ENCODE measurements at places on chromosomes 16 and 17. TPM values are rescaled to one million over a fixed set of nuclear protein-coding genes. Genes with fewer than 3 reads are reported as not detected.

DNA sequence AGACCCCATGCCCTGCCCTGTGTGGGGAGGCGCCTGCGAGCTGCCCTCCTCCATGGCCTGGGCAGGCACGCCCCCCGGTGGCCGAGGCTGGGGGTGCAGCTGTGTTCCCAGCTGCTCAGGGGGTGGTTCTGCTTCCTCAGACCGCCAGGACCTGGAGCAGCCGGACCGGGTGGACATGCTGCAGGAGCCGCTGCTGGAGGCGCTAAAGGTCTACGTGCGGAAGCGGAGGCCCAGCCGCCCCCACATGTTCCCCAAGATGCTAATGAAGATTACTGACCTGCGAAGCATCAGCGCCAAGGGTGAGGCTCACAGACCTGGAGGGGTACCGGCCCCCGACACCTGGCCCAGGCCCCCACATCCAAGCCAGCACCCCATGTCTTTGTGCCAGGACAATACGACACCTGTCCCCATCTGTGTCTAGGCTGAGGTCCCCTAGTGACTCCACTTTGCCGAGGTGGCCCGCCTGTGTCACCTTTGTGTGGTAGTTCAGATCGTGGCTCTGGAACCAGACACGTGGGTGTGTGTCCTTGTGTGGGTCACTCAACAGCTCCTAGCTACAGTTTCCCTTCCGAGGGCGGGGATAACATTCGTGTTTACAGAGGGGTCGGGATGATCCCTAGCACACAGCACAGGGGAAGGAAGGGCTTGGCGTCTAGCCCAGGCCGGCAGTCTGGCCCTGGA, 9.3 kb downstream of the GJD3 start:
- DNase-seq = peak; percentile 75

The ZFPM1 gene
- 4.1 TPM for total RNA-seq

The QPRT gene
- total RNA-seq = 27.7 TPM

DNA sequence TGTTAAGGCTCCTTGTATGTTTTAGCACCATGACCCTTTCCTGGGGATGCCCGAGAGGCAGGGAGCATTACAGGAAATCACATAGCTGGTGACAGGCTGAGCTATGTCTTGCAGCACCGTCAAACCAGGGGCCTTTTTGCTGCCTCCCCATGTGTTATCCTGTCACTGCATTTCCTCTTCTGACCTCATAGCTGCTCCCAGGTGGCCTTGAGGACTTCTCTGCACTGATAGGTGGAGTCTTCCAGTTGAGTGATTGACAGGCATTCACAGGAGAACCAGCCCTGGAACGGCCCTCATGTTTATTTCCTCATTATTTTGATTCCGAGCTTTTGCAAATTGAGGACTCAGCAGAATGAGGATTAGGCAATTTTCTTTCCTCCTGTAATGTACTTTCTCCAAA, 349.6 kb downstream of the HAPSTR1 start:
- DNase-seq = no peak

GRCh38 chr17:30545024-30545423, 67.8 kb downstream of the GOSR1 start:
- DNase-seq = no peak

The MGRN1 gene
- 55.9 TPM for total RNA-seq

- no peak for DNase-seq
These were observed 86.0 kb downstream of the VAT1L start for GRCh38 chr16:77874347-77874746.

The LLGL2 gene
- total RNA-seq = 1.1 TPM

The DRG2 gene
- 20.6 TPM for total RNA-seq

GRCh38 chr17:30957741-30958140, 13.1 kb upstream of the RNF135 start:
- DNase-seq = no peak

GRCh38 chr17:8875957-8876356, 8.5 kb upstream of the PIK3R6 start:
- no peak for DNase-seq

DNA sequence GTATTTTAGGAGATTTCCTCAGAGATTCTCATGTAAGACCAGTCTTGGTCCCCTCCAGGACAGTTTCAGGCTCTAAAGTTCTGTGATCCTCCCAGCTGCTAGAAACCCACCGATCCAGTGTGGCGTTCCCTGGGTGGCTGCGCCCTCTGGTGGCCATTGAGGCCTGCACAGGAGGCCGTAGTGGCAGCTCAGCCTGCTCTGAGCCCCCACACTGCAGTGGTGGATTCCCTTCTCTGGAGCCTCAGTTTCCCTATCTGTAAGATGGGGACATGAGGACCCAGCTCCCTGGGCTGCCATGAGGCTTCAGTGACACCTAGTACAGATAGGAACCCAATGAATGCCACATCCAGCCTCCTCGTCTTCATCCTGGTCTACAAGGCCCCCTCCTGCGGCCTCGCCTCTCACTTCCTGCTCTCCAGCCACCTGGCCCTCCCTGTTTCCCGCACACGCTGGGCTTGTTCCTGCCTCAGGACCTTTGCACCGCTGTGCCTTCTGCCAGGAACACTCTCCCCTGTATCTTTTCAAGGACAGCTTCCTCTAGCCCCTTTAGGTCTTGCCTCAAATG, 16.5 kb downstream of the CCDC102A start:
- peak; percentile 79 for DNase-seq

DNA sequence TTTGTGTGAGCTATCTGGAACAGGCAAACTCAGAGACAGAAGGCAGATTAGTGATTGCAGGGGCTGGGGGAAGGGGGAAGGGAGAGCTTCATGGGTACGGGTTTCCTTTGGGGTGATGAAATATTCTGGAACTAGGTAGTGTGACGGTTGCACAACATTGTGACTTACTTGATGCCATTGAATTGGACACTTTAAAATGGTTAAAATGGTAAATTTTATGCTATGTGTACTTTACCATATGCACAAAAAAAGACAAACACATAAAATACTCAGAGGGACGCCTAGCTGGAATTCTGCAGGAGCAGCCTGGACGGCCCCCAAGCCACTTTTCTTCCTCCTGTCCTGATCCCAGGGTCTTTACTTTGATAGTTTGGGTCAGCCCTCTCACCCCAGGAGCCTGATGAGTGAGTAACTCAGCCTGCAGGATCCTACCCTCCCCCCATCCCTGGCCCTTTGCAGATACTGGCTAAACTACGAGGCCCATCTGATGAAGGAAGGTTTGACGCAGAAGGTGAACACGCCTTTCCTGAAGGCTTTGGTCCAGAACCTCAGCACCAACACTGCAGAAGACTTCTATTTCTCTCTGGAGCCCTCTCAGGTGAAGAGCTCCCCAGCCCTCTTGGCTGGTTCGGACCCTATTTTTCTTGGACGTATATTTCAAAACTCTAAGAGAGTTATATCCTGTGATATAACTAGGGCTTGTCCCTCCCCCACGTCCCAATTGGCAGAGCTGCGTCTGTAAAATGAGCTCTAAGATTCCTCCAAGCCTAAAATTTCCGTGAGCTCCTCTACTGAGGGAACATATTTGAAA, 7.8 kb downstream of the ADGRG3 start:
- DNase-seq = peak; percentile 34

DNA sequence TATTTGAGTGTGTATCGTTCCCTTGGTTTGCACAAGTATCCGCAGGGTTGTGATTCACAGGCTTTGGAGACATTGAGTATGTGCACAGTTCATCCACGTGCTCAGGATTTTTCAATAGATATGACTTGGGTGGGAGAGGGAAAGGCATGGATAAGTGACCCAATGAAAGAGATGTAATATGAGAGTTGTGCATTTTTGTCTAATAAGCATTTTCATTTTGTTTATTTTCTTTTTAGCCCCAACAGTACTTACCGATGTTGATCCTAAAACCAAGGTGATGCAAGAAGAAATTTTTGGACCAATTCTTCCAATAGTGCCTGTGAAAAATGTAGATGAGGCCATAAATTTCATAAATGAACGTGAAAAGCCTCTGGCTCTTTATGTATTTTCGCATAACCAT, 14.5 kb downstream of the ALDH3A2 start:
- DNase-seq = no peak

GRCh38 chr16:31224092-31224955, 7.4 kb upstream of the PYDC1 start:
- DNase-seq = no peak

DNA sequence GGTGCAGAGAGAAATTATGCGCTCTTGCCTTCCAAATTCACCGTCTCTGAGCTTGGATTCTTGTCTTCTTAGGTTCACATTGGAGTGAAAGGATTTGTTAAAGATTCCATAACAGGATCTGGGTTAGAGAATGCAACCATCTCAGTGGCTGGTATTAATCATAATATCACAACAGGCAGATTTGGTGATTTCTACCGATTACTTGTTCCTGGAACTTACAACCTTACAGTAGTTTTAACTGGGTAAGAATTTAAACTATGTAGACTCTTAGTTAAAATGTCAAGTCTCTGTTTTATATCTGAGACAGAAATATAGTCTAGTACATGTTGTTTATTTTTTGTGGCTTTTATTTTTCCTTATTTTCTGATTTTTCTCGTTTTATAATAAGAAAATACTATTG, 42.9 kb downstream of the CPD start:
- no peak for DNase-seq

- no peak for DNase-seq
These were observed 828 bp downstream of the EMP2 start for GRCh38 chr16:10579575-10579964.

The OR1E2 gene
- total RNA-seq = not detected

- DNase-seq = no peak
These were observed 141.3 kb downstream of the HS3ST3A1 start for GRCh38 chr17:13460261-13461000.

DNA sequence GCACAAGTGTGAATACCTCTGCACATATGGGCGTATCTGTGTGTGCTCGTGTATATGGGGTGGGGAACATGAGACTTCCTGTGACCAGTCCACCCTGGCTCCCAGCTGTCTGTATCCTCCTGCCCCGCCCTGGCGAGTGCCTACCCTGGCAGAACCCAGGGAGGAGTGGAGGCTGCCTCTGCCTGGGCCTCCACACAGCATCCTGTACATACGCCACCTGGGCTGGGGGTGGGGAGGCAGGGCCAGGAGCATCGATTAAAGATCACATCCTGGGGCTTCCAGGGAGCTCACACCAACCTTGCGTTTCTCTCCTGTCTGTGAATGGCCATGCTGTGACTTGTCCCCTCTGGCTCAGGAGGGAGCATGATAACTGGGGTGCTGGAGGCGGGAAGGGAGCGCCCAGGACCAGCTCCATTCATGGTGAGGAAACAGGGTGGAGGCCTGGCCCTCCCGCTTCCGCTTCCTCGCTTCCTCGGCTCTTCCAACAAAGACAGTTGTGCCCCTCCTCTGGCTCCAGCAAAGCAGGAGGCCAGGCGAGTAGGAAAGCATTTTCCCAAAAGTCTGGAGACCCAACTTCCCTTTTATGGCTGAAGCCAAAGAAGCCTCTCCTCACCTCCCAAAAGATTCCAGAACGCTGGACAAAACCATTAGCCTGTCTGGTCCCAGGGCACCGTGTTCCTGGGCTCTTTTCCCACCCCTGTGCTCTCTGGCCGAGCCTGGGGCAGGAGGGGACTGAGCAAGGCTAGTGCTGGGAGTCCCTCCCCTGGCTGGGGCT, 22.9 kb downstream of the ADAM11 start:
- peak; percentile 45 for DNase-seq

The MAF gene
- 7.2 TPM for total RNA-seq

- no peak for DNase-seq
These were observed 16.1 kb downstream of the ESRP2 start for GRCh38 chr16:68219725-68220351.

The CLUH gene
- total RNA-seq = 170 TPM

- DNase-seq = no peak
These were observed 32.7 kb downstream of the ZNF207 start for GRCh38 chr17:32382526-32383223.

The CLEC18B gene
- not detected for total RNA-seq

DNA sequence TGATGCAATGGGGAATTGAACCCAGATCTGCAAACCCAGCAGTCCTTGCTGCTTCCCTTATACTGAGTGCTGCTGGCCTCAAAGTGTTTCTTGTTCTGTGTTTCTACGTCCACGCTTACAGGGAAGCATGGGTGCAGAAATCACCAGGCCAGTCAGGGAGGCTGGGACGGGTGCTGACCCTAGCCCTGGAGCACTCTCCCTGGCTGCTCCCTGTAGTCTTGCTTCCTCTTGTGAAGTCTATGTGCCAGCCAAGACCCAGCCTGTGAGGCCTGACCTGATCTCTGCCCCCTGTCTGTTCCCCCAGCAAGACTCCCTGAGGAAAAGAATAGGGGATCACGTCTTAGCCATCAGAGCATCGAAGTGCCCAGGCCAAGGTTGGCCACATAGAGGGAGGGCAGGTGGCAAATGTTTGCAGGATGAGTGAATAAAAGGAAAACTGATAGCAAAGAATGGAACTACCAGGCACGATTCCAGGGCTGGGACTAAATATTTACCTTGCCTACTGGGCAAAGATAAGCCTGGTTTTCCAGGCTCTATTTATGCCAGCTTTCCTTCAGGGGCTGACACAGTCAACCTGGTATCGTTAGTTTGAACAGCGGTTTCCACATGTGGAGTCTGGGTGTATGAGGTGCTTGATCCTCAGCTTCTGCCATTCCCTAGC, 41.2 kb upstream of the RHOT1 start:
- DNase-seq = no peak

The GP1BA gene
- total RNA-seq = not detected

DNA sequence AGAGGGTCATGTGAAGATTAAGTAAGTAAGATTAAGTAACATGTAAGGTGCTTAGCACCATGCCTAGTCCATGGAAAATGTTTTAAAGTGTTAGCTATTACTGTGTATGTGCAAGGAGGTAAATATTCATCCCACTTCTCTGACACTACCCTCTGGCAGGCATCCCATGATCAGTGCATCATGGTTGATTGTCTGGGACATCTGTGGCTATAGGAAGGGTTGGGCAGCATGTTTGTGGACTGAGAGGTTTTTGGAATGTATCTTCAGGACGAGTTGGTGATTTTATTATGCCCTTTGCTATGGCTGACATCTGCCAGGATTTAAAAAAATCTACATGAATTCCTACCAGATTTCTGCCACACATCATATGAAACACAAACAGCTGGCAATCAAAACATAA, 6.5 kb upstream of the TAOK1 start:
- no peak for DNase-seq

- DNase-seq = no peak
These were observed 167.9 kb upstream of the NOL11 start for GRCh38 chr17:67549820-67550219.

The KRT13 gene
- total RNA-seq = not detected

GRCh38 chr16:71476457-71477124, 12.5 kb downstream of the ZNF19 start:
- no peak for DNase-seq

The KRT25 gene
- total RNA-seq = not detected

DNA sequence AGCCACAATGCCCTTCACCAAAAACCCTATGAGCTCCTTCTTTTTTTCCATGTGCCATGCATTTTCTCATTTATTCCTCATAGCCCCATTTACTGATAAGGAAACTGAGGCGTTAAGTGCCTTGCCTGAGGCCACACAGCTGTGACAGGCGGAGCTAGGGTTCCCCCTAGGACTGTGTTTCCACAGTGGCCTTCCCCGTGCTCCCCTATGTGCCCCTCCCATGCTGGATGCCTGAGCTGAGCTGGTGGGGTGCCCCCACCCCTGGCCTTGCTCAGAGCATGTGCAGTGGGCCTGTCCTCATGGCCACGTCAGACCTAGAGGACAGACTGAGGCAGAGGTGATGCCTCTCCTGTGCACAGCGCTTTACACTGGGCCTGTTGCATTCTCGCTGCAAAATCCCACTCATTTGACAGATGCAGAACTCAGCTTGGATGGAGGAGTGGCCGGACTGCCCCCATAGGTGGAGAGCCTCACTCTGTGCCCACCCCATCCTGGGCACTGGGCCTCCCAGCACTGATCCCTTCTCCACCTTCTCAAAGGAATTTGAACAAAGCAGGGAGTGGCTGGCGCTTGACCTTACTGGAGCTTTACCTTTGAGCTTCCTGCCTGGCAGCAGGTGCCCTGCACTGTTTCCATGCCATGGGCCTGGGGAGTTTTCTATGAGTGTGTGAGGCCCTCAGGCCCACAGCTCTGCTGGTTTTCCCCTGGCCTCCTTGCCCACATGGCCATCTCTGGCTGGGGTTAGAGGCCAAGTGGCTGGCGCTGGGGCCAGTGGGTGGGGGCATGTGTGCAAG, 2.6 kb downstream of the MAP2K3 start:
- DNase-seq = no peak
